ENCODE measurements at places on chromosomes 7 and 10. TPM values are rescaled to one million over a fixed set of nuclear protein-coding genes. Genes with fewer than 3 reads are reported as not detected.
A peak's percentile ranks its signal among the peaks of the same experiment; 100 is the strongest.

ABCB1 gene
- 13.4 TPM for polyA plus RNA-seq

PON1 gene
- polyA plus RNA-seq, result not detected

FAM241B gene
- polyA plus RNA-seq, result 2.5 TPM

KCP gene
- polyA plus RNA-seq, result not detected

SPDYE2 gene
- not detected for polyA plus RNA-seq

COL28A1 gene
- 1.6 TPM for polyA plus RNA-seq

NSUN6 gene
- 4.4 TPM for polyA plus RNA-seq

- H3K4me1 ChIP-seq, result peaks cover 18% of the 10 kb centered on the region
- H3K27me3 ChIP-seq, result no peaks in the 10 kb centered on the region
- peaks cover 2% of the 10 kb centered on the region for H3K36me3 ChIP-seq
- DNase-seq, result no peak
- H3K27ac ChIP-seq, result peak overlapping the region; percentile 77
Observed at GRCh38 chr10:109912335-109913281, 10.7 kb downstream of the XPNPEP1 start.

GRCh38 chr10:124992462-124993344 is 50.8 kb downstream of the ZRANB1 start:
- no peak overlapping the region for H3K4me3 ChIP-seq
- peak; percentile 88 for DNase-seq
- peaks cover 10% of the 10 kb centered on the region for H3K4me1 ChIP-seq
- peaks cover 57% of the 10 kb centered on the region for H3K36me3 ChIP-seq
- H3K27ac ChIP-seq, result peak overlapping the region; percentile 11

- DNase-seq, result peak; percentile 79
- no peaks in the 10 kb centered on the region for H3K27me3 ChIP-seq
- peaks cover 43% of the 10 kb centered on the region for H3K4me1 ChIP-seq
- H3K27ac ChIP-seq, result peak overlapping the region; percentile 99
Observed at GRCh38 chr7:39951226-39952194, 1.5 kb downstream of the CDK13 start.

GRCh38 chr7:106367018-106367420 is 82.2 kb upstream of the NAMPT start:
- no peak for DNase-seq
- H3K27ac ChIP-seq, result no peak overlapping the region
- H3K36me3 ChIP-seq, result no peaks in the 10 kb centered on the region

DNA sequence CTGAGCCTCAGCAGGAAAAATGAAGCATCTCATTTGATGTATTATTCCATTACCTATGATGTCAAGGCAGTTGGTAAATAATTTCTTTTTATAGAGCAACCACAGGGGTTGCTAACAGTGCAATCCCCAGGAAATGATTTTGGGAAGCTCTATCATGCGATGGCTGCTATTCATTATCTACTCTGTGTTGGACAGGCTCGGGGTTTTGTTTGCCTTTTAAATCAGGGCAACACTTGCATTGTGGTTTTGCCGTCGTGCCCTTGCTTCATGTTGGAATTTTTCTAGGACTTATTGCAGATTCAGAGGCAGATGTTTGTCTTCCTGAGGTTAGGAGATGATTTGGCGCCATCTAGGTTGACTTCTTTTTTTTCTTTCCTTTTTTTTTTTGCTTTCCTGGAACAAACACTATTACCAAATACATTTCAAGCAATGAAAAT is 128.4 kb downstream of the BICC1 start:
- H3K4me1 ChIP-seq, result peaks cover 7% of the 10 kb centered on the region
- DNase-seq, result no peak
- peak overlapping the region; percentile 71 for H3K27ac ChIP-seq
- no peaks in the 10 kb centered on the region for H3K27me3 ChIP-seq
- no peaks in the 10 kb centered on the region for H3K36me3 ChIP-seq
- no peak overlapping the region for H3K4me3 ChIP-seq

GRCh38 chr7:150381096-150381495 is 2.0 kb downstream of the ZNF775 start:
- H3K36me3 ChIP-seq, result no peaks in the 10 kb centered on the region
- H3K4me3 ChIP-seq, result no peak overlapping the region
- no peaks in the 10 kb centered on the region for H3K27me3 ChIP-seq
- DNase-seq, result peak; percentile 60
- H3K27ac ChIP-seq, result peak overlapping the region; percentile 1

DNA sequence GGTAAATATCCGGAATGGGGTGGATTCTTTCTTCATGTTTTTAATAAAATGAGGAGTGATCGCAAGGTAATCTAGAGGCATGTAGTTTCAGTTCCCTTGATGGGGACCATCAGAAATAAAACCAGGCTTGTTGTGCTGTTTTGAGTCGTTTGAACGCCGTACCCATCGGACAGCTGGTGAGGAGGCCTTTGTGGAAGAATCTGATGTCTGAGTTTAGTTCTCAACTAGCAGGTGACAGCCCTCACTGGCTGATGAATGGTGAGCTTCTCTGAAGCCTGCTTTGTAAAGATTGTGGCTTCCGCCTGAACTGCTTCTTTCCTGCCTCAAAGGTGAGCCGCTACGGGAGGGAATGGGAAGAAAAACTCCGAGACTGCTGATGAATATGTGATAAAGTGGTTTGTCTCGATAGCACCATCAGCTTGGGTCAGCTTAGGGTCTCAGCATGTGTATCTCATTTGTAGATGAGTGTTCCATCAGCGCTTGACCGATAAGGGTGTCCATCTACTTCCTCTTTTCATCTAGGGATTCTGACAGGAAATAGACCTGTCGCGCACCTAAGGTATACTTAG is 977 bp downstream of the TMEM248 start:
- peaks cover 33% of the 10 kb centered on the region for H3K4me1 ChIP-seq
- peak overlapping the region; percentile 94 for H3K4me3 ChIP-seq
- DNase-seq, result no peak
- no peaks in the 10 kb centered on the region for H3K36me3 ChIP-seq
- no peaks in the 10 kb centered on the region for H3K27me3 ChIP-seq

DNA sequence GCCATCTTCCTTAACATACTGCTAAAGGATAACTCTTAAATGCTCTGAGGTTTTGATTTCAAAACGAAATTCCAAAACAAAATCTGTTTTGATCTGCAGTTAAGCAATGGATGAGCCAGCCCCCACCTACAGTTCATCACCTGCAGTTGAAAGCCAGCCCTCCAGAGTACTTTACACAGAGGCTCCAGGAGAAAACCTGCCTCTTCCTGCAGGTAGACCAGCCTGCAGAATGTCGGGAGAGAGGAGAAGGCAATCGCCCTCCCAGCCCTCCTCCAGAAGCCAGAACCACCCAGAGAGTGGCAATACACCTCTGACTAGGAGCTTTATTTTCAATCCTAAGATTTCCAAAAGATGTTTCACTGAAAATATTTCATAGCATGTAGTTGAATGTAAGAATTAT is 798.1 kb downstream of the GATA3 start:
- no peak for DNase-seq
- H3K27me3 ChIP-seq, result no peaks in the 10 kb centered on the region
- no peak overlapping the region for H3K4me3 ChIP-seq
- H3K4me1 ChIP-seq, result no peaks in the 10 kb centered on the region
- H3K36me3 ChIP-seq, result no peaks in the 10 kb centered on the region

DNA sequence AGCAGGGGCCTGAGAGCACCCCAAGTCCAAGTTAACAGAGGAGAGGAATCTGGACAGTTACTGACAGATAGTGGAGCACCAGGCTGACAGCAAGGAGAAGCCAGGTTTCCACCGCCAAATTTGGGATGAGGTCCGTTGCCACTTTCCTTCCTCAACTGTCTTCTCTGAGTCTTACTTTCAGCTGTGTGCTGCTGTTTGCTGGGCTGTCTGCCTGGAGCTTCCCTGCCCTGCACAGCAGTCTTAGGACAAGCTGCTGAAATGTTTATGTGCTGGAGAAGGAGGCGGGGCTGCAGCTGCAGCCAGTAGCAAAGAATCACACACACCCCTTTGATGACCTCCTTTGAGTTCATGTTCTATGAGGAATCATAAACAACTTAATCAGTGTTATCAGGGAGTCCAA is 17.4 kb upstream of the CYP3A7 start:
- H3K4me3 ChIP-seq, result no peak overlapping the region
- H3K27ac ChIP-seq, result peak overlapping the region; percentile 27
- DNase-seq, result no peak
- H3K27me3 ChIP-seq, result no peaks in the 10 kb centered on the region

DNA sequence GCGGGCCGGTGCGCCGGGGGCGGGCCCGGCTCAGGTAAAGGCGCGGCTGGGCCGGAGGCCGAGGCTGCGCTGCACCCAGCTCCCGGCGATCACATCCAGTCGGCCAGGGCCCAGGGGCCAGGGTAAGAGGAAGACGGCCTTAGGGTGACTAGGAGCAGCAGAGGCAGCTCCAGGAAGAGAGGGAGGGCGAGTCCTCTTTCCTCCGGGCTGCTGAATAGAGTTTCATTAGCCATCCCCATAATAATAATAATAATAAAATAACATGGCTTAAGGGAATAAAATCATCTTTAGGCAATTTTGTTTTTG is 44.8 kb upstream of the CDK1 start:
- H3K27ac ChIP-seq, result no peak overlapping the region
- no peak for DNase-seq
- H3K27me3 ChIP-seq, result peaks cover 12% of the 10 kb centered on the region
- H3K4me3 ChIP-seq, result peak overlapping the region; percentile 13

- H3K36me3 ChIP-seq, result no peaks in the 10 kb centered on the region
- no peak for DNase-seq
- no peaks in the 10 kb centered on the region for H3K27me3 ChIP-seq
Observed at GRCh38 chr7:99990460-99990852, 14.6 kb upstream of the AZGP1 start.

DNA sequence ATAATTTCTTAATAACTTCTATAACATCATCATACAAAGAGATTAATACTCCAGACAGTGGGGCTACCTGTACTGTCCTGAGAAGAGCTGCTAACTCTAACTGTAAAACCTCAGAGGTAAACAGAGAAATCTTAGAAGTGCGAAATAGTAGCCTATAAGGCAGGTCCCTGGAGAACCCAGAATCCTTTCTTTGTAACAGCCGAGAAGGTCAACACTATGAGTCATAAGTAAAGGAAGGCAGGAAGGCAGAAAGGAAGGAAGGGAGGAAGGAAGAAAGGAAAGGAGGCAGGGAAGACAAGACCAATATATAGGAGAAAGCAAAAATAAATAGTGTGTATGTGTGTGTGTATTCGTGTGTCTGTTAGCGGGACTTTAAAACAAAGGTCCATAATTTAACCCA is 540.6 kb downstream of the ZWINT start:
- no peak overlapping the region for H3K27ac ChIP-seq
- no peak overlapping the region for H3K4me3 ChIP-seq
- no peaks in the 10 kb centered on the region for H3K36me3 ChIP-seq
- H3K27me3 ChIP-seq, result no peaks in the 10 kb centered on the region
- no peaks in the 10 kb centered on the region for H3K4me1 ChIP-seq

DNA sequence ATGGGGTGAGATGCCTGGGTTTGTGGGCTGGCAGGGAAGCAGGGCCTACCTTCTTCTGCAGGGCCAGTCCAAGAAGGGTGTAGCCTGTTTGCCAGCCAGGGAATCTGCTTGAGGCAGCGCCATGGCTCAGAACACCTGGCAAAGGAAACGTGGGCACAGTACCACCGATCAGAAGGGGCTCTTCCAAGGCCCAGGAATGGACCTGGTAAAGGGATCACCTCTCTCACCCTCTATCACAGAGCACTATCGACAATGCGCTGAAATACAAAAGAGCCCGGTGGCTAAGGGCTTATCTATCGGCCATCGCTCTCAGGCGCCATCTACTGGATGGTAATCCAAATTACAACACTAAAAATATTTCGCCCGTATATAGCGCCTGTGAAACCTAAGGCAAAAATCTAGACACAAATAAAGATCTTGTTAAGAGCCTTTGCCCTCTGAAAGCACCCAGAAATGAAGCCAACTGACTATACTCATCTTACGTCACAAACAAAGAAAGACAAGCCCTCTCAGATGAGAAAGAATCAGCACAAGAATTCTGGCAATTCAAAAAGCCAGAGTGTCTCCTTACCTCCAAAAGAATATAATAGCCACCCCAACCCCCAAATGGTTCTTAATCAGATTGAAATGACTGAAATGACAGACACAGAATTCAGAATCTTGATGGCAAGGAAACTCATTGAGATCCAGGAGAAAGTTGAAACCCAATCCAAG is 217.8 kb upstream of the HPS1 start:
- H3K4me1 ChIP-seq, result peaks cover 10% of the 10 kb centered on the region
- no peaks in the 10 kb centered on the region for H3K27me3 ChIP-seq
- H3K36me3 ChIP-seq, result no peaks in the 10 kb centered on the region
- DNase-seq, result no peak
- H3K27ac ChIP-seq, result no peak overlapping the region

- DNase-seq, result no peak
- H3K36me3 ChIP-seq, result no peaks in the 10 kb centered on the region
- no peaks in the 10 kb centered on the region for H3K4me1 ChIP-seq
Observed at GRCh38 chr10:11225935-11226334, 208.3 kb downstream of the CELF2 start.
